ENCODE measurements at places on chromosomes 6 and 20.

GRCh38 chr6:112194511-112194910 lies 59.9 kb downstream of the LAMA4 start:
- no peak for DNase-seq

GRCh38 chr6:55176958-55177357 lies 2.6 kb downstream of the HCRTR2 start:
- no peak for DNase-seq

DNA sequence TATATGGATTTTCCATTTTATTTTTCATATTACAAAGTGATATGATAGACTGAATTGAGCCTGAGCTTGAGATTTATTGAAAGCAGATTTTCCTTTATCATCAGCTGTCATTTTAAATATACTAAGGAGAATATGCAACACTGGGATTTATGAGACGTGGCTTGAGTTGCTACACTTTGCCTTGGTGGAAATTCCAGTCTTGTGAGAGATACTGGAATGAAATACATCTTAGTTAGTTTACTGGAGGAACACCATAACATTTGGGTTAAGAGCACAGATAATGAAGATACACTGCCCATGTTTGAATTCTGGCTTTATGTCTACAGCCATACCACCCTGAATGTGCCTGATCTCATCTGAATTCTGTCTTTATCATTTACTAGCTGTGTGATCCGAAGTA lies 86.5 kb upstream of the IFNGR1 start:
- DNase-seq, result no peak

- no peak for DNase-seq
These were observed 231.6 kb downstream of the FNDC1 start for GRCh38 chr6:159400826-159401225.
